ENCODE measurements at places on chromosomes 16 and 17.

- DNase-seq, result no peak
Observed at GRCh38 chr17:77495575-77495974, 354.8 kb downstream of the SEC14L1 start.

GRCh38 chr17:77863814-77864161 is 94.7 kb upstream of the TNRC6C start:
- no peak for DNase-seq

DNA sequence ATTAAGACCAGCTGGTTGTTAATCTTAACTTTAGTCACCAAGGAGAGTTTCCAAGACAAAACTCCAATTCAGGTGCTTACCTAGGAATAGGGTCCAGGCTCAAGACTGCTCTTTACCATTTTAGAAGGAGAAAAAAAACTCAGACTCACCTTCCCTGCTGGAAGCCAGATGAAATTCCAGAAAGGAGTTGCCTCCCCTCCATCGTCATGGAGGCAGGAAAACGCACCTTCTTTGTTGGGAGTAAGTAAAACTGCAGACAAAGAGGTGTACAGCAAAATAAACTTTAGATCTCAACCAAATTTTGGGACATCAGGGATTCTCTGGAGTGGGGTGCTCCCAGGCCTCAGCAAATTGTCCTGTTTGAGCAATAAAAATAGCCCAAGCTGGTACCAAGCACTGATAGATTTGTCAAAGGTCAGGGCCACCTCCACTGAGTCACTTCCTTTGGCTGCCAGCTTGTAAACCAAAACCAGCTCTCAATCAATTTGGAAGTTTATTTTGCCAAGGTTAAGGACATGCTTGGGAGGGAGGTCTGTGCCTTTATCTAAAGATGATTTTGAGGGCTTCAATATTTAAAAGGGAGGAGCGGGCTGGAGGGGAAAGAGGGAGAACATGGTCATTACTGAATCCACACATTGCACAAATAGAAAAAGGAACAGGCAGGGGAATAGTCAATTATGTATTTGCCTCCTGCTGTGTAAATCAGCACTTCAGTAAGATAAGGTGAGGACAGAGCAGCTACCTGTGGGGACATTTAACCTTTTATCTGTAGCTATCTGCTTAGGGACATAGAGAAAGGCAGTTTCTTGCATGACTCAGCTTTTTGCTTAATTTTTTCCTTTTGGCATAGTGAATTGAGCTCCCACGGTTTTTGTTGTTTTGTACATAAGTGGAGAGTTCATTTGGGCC is 1.5 kb upstream of the ALDH3A2 start:
- DNase-seq, result no peak

GRCh38 chr16:11740567-11740966 is 2.1 kb downstream of the TXNDC11 start:
- DNase-seq, result no peak

DNA sequence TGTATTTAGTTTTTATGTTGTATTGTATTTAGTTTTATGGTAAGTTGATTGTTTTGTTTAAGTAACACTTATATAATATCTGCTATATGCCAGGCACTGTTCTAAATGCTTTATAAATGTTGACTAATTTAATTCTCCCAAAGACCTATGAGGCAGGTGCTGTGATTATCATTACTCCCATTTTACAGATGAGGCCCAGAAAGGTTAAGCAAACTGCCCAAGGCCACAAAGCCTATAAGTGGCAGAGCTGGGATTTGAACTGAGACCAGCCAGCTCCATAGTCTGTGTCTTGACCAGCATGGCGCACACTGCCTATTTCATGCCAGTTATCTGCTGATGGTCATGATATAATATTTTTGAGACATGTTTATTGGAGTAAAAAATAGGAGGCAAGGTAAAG is 24.0 kb downstream of the IL21R start:
- DNase-seq, result no peak

- DNase-seq, result no peak
Observed at GRCh38 chr16:46632778-46633733, 11.9 kb upstream of the SHCBP1 start.

DNA sequence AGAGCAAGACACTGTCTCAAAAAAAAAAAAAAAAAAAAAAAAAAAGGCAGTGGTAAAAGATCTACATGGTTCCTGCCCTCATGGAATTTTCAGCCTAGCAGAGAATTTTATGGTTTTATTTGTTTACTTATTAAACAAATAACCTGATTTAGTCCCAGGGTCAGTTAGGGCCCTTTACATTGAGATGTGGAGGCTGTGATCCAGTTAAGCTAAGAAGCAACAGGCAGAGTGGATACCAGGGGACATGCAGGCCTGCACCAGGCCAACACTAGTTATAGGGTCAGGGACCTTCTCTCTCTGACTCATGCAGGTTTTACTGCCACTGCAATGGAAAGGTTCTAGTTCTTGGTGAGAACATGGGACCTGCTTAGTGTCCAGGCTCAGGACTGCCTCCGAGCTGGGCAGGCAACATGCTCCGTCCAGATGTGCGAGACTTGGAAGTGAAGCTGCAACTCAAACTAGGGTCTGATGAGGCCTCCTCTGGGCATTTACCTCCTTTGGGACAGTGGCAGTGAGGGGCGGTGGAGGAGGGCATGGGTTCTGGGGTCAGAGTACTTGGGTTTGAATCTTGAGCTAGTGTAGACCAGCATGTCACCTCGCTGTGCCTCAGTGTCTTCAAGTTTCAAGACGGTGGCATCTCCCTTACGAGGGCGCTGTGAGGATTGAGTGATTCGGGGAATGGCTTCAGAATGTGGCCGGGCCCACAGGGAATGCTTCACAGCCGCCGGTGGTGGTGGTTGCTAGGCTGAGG is 301.8 kb downstream of the CPPED1 start:
- DNase-seq, result no peak

DNA sequence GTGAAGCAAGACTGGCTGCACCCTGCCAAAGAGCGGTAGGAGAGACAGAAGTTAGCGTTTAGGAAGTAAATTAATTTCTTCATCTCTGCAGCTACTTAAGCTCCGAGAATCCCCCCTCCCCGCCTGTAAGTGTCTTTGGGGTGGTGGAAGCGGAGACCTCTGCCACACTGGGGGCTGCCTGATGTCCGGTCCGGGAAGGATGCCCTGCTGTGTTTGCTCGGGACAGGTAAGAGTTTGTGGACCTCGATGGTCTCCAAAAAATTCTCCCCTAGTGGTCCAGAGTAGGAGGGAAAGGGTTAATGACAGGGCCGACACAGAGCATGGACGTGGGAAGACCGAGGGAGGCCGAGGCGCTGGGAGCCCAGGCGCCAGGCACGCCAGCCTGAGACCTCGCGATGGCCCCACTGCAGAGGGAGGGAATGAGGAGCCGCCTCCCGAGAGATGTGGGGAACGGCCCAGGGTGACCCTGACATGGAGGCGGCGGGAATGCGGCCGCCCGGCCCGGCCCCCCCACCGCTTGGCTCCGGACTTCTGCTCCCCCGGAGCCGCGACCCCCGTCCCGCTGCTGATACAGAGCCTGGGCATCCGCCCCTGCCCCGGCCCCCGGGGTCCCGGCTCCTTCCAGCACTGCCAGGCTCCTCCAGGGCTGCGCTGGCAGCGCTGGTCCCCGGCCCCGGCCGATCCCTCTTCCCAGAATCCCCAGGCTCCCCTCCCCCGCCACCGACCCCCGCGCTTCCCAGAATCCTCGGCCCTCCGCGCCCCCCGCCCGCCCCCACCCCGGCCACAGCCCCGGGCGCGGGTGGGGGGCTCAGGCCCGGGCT is 680 bp downstream of the ZNF629 start:
- no peak for DNase-seq

GRCh38 chr16:84332975-84333684 is 35.2 kb upstream of the ATP2C2 start:
- DNase-seq, result no peak

DNA sequence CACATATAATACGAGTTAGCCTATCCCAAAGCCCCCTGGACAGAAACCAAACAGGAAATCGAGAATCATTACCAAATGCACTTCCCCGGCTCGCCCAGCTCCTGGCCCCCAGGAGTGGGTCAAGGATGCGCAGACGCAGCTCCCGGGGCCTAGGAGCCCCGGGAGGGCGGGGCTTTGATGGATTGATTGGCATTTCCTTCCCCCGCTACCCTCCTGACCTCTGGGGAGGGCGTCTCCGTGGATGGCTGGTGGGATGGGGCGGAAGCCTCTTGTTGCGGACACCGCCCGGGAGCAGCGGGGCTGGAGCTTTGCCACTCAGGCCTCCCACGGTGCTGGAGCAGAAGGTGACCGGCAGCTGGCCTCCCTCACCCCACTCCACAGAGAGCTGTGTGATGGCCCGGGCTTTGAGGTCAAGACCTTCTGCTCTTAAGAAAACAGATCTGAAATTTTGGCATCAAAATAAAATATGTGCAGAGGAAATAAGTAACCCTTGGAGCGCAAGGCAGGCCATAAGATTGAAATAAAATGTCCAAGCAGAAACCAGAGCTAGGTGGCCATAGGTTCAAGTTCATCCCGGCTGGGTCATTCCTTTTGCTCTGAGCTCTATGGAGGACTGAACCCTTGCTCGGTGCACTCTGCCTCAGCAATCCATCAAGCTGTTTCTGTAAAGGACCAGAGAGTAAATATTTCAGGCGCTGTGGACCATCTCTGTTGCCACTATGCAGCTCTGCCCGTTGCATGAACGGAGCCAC is 262.3 kb downstream of the SOX9 start:
- no peak for DNase-seq

- no peak for DNase-seq
Observed at GRCh38 chr17:44095647-44096496, 25.3 kb downstream of the G6PC3 start.

DNA sequence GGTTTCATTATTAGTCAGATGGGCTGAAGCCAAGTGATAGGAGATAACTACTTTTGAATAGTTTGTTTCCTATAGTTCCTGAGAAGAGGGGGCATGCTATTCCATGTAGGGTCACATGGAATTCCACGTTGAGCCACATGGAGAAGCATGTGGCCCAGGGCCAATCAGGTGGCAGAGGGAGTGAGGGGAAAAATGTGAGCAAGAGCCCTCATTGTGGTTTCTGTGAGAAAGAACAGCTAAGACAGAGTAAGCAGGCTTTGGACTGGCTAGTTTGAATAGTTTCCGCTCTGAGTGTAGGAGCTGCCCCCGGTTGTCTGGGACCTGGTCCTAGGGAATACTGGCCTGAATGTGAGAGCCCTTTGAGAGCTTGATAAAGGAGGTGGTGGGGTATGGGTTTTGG is 69.9 kb upstream of the CNTNAP4 start:
- DNase-seq, result no peak

DNA sequence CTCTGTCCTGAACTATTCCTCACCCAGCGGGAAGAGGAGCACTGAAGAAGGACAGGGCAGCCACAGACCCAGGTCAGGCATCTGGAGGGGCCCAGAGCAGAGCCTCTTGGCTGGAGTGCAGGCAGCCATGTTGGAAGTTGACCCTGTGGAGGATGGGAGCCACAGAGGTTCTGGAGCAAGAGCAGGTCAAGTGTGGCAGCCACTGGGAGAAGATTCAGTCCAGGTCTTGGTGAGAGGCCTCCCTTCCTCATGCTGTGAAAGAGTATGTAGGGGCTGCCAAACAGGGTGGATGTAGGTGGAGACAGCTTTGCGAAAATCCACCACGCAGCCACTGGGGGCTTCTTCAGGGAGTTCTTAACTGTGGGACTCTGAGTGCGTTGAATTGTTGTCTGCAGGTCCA is 590 bp upstream of the CD79B start:
- DNase-seq, result no peak

GRCh38 chr16:71412270-71413160 is 29.3 kb downstream of the TLE7 start:
- no peak for DNase-seq

GRCh38 chr17:50371526-50371925 is 1.5 kb downstream of the MRPL27 start:
- DNase-seq, result no peak

GRCh38 chr16:13951611-13952010 is 31.7 kb downstream of the ERCC4 start:
- no peak for DNase-seq

DNA sequence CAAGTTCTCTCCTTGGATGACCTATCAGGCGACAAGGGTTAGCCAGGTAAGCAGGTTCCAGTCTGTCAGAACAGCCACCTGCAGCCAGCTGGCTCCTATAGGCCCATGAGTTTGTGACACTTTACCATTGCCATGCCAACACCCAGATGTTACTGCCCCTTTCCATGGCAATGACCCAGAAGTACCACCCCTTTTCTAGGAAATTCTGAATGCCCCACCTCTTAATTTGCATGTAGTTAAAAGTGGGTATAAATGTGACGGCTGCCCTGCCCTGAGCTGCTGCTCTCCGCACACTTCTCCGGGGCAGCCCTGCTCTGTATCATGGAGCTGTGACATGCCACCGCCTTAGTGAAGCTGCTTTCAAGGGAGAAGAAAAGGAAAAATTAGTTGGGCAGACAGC is 10.0 kb upstream of the SECTM1 start:
- no peak for DNase-seq

DNA sequence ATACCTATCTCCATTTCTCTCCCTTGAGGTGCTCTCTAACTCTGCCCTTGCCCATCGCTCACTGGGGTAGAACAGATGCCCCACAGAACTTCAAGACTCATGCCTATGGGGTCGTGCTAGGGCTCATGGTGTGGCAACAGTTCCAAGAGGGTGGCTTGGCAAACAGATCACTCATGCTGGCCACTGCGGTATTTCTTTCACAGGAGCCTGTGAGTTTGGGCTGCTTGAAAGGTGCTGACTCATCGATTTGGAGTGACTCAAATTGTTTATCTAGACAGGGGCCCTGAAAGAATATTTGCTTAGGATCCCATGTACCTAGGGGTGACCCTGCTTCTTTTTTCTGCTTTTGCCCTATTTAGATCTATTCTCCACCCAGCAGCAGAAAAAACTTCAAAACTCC is 69.9 kb downstream of the IRX5 start:
- DNase-seq, result no peak

DNA sequence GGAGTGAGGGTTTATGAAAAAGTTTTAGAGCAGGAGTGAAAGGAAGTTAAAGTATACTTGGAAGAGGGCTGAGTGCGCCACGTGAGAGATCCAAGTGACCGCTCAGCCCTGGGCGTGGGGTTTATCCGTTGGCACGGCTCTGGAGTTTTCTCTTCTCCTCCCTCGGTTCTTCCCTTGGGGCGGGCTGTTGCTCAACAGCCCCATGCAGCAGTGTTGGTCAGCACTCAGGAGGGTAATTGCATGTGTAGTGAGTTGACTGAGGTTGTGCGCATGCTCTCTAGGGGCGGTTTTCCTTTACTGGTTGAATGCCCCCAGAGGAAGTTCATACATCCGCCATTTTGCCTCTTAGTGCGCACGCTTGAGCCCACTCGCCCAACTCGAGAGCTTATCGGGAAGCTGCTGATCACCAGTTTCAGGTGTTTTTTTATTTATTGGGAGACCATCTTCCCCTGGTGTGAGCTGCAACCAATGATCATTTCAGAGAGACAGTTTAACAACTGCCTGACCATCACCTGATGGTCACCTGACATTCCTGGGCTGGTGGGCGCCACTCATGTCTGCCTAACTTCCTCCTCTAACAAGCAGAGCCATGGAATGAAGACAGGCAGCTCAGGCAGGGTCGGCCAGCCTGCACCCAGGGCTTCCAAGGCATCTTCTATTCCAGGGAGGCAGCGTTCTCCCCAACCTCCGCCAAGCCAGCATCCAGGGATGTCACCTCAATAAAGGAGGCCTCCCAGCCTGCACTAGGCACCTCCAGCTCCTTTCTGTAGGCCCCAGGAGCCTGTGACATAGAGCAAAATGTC is 41.3 kb upstream of the DNAH17 start:
- no peak for DNase-seq

Measured in esophagus squamous epithelium (tissue), 5 donors.